ENCODE measurements at places on chromosomes 7 and 10.

DNA sequence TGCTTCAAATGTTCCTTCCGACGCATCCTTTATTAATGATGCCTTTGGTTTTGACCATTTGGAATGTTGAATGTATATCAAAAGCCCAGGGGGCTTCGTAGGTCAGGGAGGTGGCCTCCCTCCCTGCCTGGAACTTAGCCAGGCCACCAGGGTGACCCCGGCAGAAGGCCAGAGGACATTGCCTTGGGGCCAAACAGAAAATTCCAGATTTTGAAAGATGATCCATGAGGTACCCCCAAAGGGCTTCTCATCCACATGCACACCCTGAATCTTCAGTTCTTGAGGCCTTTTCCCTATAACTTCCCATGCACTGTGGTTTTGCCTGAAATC is 171.7 kb downstream of the ADAM12 start:
- no peak for DNase-seq

DNA sequence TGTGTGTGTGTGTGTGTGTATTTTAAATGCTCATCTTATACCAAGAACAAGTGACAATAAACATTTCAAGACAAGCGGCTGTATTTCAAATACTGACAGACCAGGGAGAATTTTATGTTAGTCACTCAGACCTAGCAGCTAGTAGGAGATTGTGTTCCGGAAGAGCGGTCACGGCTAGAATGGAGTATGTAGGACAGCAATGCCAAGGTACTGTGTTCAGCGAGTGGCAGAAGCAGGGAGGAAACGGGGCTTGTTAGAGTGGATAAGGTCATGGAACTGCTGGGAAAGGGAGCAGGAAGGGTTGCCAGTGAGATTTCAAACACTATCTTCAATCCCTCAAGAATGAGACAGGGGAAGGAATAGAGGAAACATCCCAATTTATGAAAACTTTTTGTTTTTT is 260.5 kb upstream of the PITRM1 start:
- no peak for DNase-seq

- DNase-seq, result no peak
Observed at GRCh38 chr7:34844936-34845665, 187.1 kb downstream of the NPSR1 start.

- DNase-seq, result no peak
Observed at GRCh38 chr10:118042336-118042735, 4.4 kb downstream of the RAB11FIP2 start.

- DNase-seq, result no peak
Observed at GRCh38 chr10:123972481-123973401, 81.1 kb upstream of the CPXM2 start.

DNA sequence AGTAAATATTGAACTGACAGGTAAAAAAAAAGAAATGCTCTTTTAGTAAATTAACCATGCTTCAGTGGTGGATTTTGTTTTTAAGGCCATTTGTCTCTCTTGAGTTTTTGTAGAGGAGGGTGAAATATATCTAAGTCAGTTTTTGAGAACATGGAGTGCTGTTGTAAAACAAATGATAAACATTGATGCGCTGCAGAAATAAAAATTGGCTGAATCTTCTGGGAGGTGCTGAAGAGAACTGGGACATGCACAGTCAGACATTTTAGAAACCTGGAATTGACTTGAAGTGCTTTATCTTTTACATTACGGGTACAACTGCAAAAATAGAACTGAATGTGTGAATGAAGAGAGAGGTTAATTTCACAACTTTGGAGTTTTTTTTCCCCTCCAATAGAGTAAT is 203.0 kb upstream of the HDAC9 start:
- DNase-seq, result no peak

- no peak for DNase-seq
Observed at GRCh38 chr7:73449422-73449821, 15.8 kb downstream of the FZD9 start.

DNA sequence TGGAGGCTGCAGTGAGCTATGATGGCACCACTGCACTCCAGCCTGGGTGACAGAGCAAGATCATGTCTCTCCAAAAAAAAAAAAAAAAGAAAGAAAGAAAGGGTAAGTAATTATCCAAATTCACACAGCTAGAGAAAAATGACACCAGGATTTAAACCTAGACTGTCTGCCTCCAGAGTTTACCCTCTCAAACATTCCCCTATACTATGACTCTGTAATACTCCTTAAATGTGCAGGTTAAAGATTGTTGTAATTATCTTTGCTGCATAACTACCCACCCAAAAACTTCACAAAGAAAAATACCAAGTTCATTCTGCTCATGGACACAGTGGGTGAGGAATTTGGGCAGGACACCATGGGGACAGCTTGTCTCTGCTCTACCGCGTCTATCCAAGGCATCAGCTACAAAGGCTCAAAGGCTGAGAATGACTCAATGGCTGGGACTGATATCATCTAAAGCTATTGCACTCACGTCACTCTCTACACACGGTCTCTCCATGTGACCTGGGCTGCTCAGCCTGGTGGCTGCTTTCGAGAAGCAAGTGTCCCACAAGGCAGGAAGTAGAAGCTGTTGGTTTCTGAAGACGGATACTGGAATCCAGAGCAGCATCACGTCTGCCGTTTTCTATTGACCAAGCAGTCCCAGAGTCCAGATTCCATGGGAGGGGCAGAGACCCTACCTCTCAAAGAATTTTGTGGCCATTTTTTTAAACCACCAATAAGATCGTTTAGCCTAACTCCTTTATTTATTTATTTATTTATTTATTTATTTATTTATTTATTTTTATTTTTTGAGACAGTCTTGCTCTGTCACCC is 185.7 kb upstream of the AUTS2 start:
- no peak for DNase-seq

GRCh38 chr10:70672165-70673042 is at the start of gene ADAMTS14:
ADAMTS14 (plus strand) TSS chr10:70672506; CDS start chr10:70672803, 297 bp downstream.
- DNase-seq, result no peak

- DNase-seq, result no peak
Observed at GRCh38 chr7:22138106-22138505, 192.4 kb upstream of the CDCA7L start.

DNA sequence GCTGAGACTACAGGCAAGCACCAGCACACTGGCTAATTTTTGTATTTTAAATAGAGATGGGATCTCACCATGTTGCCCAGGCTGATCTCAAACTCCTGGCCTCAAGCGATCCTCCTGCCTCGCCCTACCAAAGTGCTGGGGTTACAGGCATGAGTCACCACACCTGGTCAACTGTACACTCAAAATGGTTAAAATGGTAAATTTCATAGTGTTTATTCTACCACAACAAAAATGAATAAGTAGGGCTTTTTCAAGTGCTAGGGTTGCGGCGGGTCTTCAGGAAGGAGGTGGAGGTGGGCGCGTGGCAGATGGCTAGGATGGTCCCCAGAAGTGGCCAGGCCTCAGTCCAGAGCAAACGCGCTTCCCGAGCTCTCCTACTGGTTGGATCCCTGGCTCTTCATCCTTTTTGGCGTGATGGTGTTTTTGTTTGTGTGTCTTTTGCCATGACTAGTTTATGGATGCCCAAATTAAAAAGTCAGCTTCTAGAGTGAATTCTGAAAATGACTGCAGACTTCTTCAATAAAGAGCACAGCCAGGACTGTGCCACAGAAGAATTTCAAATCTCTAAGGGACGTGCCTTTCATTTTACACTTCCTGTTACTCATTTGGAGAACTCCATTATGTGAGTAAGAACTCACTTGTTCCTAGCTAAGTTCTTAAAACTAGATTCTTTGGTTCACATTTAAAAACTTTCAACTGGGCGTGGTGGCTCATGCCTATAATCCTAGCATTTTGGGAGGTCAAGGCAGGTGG is 73.9 kb downstream of the TMEM130 start:
- no peak for DNase-seq

DNA sequence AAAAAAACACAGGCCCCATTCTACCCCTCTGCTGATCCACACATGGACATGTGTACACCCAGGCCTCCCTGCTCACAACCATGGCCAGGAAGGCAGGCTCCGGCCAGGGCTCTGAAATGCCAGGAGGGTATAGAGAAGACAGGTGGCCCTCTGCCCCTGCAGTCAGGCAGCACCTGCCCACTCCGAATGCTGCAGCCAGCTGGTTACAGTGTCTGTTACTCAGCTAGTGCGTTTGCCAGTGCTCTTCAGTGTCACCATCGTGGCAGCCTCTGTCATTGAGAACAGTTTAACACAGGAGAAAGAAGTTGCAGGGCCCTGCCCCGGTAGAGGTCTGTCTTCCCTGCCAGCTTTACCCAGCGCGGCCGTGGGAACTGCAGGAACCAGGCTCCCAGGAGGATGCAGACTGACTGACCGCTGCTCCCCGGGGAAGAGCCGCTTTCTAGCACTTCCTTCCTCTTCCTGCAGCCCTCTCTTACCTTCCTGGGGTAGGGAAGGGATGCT is 128.8 kb upstream of the FAM20C start:
- DNase-seq, result no peak

- no peak for DNase-seq
Observed at GRCh38 chr10:63423494-63423893, 42.3 kb downstream of the JMJD1C start.

DNA sequence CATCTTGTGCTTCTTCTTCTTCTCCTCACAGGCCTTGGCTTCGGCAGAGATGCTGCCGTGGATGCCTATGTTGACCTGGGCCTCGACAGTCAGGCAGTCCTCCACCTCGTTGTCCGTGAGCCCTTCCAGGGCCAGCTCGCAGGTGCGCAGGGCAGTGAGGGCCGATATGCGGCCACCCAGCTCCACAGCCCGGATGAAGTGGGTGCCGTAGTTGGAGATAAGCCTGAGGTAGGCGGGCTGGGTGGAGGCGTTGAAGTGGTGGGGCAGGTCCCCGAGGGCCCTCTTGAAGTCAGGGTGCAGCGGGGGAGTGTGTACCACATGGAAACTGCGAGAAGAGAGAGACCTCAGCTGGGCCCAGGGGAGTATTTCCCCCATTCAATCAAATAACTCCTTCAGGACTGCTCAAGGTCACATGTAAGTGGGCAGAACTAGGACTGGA is 3.7 kb downstream of the PRF1 start:
- DNase-seq, result no peak

DNA sequence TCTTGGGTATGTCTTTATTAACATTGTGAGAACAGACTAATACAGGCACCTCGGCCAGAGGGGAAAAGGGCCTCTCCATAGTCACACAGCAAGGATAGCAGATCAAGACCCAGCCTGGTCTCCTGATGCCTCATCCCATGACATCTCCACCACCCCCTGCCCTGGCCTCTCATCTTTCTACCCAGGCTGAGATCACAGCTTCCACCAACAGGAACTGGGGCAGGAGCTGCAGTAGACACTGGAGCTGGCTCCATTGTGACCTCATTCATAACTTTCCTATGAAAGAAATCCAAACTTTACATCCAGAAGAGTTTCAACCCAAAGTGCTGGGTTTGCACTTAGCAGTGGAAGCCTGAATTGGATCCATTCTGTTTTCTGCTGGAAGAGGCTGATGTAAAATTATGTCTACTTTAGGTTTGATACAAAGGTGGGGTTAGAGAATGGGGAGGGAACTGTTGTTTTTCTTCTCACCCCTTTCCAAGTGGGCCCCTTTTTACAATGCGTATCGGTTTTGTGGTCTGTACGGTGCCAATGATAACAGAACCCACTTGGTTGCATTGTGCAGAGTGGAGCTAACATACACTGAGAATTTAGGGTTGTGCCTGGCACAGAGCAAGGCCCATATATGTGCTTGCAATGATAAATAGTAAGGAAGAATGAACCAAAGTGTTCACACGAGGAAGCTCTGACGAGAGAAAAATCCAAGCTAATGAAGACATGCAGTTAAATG is 28.6 kb upstream of the INSIG1 start:
- no peak for DNase-seq

GRCh38 chr10:17049195-17049594 is 80.4 kb downstream of the CUBN start:
- DNase-seq, result no peak

GRCh38 chr10:124911124-124912067 is 30.5 kb upstream of the ZRANB1 start:
- DNase-seq, result peak; percentile 35

DNA sequence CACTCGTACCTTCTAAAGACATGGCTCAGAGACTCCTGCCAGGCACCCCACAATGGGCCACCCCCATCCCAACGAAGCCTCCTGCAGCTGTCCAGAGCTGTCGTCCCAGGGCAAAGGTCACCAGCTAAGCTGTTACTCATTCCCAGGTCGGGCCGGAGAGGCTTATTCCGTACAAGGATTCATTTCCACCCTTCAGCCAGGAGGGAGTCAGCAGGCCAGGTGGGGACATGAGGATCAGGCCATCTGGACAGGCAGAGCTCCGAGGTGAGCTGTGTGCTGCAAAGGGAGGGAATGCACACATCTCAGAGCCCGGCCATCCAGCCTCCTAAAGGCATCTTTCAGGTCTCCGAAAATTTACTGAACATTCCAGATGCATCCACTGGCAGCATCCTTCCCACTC is 63.9 kb upstream of the NANOS1 start:
- DNase-seq, result no peak

DNA sequence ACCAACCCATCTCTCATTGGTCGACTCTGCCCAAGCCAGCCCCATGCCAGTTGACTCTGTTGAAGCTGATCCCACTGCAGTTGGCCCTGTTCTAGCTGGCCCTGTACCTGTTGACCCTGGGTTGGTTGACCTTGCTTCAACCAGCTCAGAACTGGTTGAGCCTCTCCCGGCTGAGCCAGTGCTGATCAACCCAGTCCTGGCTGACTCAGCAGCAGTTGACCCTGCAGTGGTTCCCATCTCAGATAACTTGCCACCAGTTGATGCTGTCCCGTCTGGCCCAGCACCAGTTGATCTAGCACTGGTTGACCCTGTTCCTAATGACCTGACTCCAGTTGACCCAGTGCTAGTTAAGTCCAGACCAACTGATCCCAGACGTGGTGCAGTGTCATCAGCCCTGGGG is 7.4 kb downstream of the PPRC1 start:
- DNase-seq, result no peak

- DNase-seq, result no peak
Observed at GRCh38 chr10:88838766-88839350, 12.8 kb downstream of the ANKRD22 start.

GRCh38 chr10:49488056-49488717 is 50.7 kb downstream of the ERCC6 start:
- no peak for DNase-seq

DNA sequence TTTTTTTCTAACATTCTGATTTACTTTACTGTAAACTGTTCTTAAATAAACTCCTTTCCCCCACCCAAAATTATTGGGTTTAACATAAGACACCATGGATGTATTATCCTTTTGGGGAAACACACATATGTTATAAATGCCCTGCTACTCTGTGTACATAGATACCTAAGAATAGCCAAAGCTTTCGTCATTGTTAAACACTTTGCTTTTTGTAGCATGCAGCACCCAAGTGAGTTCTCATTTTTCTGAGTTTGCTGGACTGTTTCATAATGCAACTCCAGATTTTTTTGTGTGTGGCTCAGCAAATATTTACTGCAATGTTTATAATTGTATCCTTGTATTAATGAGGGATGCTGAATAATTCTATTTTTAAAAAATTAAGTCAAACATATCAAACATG is 86.9 kb downstream of the VTI1A start:
- no peak for DNase-seq

GRCh38 chr10:88791924-88792323 is 10.6 kb upstream of the LIPM start:
- no peak for DNase-seq

Measured in left lobe of liver (tissue), 2 donors.